ENCODE measurements at places on chromosomes 6 and 20. TPM values are rescaled to one million over a fixed set of nuclear protein-coding genes. Genes with fewer than 3 reads are reported as not detected.
A peak's percentile ranks its signal among the peaks of the same experiment; 100 is the strongest.

- peaks cover 8% of the 10 kb centered on the region for H3K4me1 ChIP-seq
- H3K27ac ChIP-seq: no peak overlapping the region
- H3K27me3 ChIP-seq: no peaks in the 10 kb centered on the region
- H3K36me3 ChIP-seq: no peaks in the 10 kb centered on the region
- H3K4me3 ChIP-seq: no peak overlapping the region
These were observed 92.3 kb downstream of the SHLD1 start for GRCh38 chr20:5842465-5842864.

DNA sequence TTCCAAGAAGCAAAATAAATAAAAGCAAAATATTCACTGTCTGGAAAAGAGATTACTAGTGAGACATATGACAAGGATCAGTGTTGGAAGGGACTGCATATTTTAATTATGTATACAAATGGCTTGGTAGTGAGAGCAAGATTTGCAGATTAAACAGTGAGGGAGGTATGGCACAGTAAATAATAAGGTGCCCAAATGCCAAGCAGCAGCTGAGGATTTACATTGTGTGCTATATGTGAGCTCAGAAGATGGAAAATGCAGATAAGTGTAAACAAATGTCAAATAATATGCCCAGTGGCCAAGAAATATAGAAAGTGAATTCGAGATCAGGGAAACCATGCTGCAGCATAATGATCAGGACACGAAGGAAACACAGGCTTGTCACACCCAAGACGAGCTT is 173.8 kb upstream of the NRSN1 start:
- H3K36me3 ChIP-seq: no peaks in the 10 kb centered on the region
- DNase-seq: no peak
- no peak overlapping the region for H3K27ac ChIP-seq
- H3K4me1 ChIP-seq: no peaks in the 10 kb centered on the region
- H3K4me3 ChIP-seq: no peak overlapping the region
- H3K27me3 ChIP-seq: no peaks in the 10 kb centered on the region

The SOD2 gene
- 41.3 TPM for total RNA-seq

GRCh38 chr6:152206072-152206818 is 398.8 kb downstream of the ESR1 start:
- no peak overlapping the region for H3K4me3 ChIP-seq
- no peaks in the 10 kb centered on the region for H3K36me3 ChIP-seq
- DNase-seq: peak; percentile 12
- no peak overlapping the region for H3K27ac ChIP-seq
- peaks cover 6% of the 10 kb centered on the region for H3K4me1 ChIP-seq

The LINC00237 gene
- not detected for total RNA-seq

The FUT9 gene
- total RNA-seq: 5.7 TPM

The LRRC1 gene
- 7.5 TPM for total RNA-seq

Measured in endothelial cell (in vitro differentiated cells).